ENCODE measurements at places on chromosomes 4 and X.

GRCh38 chr4:152146244-152146643 lies 385.4 kb upstream of the GATB start:
- DNase-seq: no peak

DNA sequence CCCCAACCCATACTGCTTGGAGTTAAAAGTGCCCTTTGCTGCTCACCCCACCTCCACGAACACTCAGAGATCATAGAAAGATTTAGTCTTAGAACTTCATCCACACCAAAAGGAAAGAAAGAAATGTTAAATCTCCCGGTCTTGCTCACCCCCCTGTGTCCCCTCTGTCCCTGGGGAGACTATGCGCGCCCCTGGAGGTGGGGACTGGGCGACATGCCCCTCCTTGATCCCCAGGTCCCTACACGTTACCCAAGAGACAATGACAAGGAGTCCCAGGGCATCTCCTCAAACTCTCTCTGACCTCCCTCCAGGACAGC lies 620 bp downstream of the ITM2A start:
- no peak for DNase-seq

DNA sequence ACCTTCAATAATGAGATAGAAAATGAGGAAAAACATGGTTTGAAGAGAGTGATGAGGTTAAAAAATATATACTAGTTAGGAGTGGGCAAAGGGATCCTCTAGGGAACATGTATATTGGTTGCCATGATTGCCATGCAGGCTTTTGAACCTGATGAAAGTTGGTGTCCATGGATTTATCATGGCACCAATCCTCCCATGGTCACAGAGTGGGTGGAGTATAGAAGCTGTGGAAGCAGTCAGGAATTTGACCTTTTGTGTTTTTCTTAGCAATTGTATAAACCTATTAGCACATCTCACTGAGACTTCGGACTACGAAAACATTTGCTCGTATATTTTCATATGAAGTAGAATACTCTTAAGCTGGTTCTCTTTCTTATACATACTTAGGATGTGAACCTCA lies 30.9 kb upstream of the SYTL5 start:
- DNase-seq: no peak

GRCh38 chr4:102263024-102263787 lies 82.1 kb downstream of the SLC39A8 start:
- DNase-seq: no peak

GRCh38 chr4:31160146-31160545 lies 440.0 kb downstream of the PCDH7 start:
- DNase-seq: no peak

GRCh38 chrX:97306771-97307470 lies 423.2 kb downstream of the RPA4 start:
- DNase-seq: no peak

DNA sequence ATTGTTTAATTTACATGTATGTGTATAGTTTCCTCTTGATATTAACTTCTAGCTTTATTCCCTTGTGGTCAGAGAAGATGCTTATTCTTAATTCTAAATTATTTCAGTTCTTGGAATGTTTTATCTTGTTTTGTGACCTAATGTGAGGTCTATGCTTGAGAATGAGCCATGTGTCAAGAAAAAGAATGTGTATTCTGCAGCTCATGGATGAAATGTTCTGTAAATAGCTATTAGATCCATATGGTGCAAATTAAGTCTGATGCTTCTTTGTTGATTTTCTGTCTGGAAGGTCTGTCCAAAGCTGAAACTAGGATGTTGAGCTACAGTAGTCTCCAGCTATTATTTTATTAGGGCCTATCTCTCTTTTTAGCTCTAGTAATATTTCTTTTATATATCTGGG lies 187.3 kb upstream of the RASGEF1B start:
- DNase-seq: no peak

- no peak for DNase-seq
Measured at GRCh38 chr4:33709247-33709646, 2535.1 kb downstream of the ARAP2 start.

GRCh38 chr4:139017861-139018260 lies 2.3 kb downstream of the NOCT start:
- DNase-seq: no peak

GRCh38 chr4:7134737-7135388 lies 57.5 kb upstream of the SORCS2 start:
- no peak for DNase-seq

- DNase-seq: no peak
Measured at GRCh38 chr4:94640151-94640550, 117.6 kb upstream of the BMPR1B start.

GRCh38 chr4:165345666-165346417 lies 18.4 kb downstream of the MSMO1 start:
- no peak for DNase-seq

DNA sequence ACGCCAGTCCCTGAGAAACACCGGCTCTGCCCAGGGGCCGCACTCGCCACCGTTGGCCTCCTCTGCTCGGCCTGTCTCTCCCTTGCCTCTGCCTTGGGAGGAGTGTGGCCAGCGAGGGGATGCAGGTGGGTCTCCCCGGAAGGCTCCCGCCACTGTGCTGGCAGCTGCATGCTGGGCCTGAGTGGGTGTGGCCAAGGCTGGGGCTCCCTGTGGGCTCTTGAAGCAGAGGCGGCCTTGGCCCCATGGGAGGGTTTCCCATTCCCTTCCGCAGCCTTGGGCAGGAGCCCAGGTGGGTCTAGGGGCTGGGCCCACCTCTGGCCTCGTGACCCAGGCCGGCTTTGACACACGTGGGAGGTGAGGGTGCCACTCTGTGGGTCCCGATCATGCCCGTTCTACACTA lies 19.1 kb downstream of the FGFRL1 start:
- DNase-seq: no peak

- DNase-seq: no peak
Measured at GRCh38 chr4:140080883-140081282, 73.1 kb downstream of the MAML3 start.

GRCh38 chr4:26127851-26128337 lies 192.9 kb upstream of the RBPJ start:
- no peak for DNase-seq

DNA sequence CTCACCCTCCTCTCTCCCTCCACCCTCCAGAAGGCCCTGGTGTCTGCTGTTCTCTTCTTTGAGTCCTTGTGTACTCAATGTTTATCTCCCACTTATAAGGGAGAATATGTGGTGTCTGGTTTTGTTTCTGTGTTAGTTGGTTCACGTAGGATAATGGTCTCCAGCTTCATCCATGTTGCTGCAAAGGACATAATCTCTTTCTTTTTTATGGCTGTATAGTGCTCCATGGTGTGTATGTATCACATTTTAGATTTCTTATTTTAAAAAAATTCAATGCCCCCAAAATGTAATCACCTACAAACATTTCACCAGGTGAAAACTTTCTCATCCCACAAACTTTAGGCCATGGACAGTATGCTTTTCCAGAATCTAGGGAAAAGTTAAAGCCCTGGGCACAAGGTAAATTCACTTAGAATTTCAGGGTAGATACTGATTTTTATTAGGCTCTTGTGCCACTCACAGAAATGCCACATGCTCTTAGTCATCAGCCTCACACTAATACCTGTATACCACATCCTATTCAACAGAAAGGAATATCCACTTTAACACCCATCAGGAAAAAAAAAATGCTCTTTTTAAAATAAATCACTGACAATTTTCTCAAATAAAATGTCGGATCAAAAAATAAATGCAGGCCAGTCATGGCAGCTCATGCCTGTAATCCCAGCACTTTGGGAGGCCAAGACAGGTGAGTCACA lies 104.8 kb upstream of the ENPP6 start:
- DNase-seq: no peak

DNA sequence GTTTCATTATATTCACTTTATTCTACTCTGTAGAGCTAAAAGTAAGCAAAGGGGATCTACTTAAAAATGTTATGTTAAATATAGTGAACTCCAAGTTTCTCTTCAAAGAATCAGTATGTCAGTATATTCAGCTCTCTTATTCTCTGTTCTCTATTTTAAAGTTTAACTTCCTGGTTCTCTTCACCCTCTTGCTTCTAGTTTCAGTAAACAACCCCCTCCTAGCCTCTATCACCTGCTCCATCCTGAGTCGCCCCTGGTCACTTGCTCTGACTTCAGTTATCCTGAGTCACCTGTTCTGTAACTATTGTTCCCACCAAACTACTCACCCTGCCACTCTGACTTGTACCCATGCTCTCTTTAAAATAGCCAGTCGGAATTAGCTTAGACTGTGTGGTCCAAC lies 180.9 kb upstream of the AADAT start:
- DNase-seq: no peak

GRCh38 chr4:140260227-140260626 lies 106.2 kb upstream of the MAML3 start:
- DNase-seq: no peak

GRCh38 chrX:23745786-23746185 lies 2.7 kb upstream of the ACOT9 start:
- DNase-seq: no peak

- no peak for DNase-seq
Measured at GRCh38 chr4:161208564-161208963, 955.2 kb downstream of the FSTL5 start.

GRCh38 chr4:122100508-122100907 lies 51.6 kb upstream of the BLTP1 start:
- DNase-seq: no peak

DNA sequence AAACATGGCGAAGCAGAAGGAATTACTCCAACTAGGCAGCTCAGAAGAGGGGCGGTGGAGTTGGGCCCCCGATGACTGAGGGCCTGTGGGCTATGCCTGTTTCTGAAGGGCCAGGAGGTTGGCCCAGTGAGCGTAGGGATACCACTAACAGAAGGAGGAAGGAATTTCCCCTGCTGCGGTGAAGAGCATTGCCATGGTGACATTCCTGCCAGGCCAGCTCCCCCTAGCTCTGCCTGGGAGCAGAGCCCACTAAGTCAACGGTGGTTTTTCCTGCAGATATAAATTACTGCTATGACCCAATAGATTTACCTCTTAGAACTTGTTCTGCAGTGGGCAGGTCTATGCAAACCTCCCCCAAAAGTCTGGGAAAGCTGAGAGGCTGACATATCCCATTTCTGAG lies 28.9 kb upstream of the HMX1 start:
- no peak for DNase-seq

DNA sequence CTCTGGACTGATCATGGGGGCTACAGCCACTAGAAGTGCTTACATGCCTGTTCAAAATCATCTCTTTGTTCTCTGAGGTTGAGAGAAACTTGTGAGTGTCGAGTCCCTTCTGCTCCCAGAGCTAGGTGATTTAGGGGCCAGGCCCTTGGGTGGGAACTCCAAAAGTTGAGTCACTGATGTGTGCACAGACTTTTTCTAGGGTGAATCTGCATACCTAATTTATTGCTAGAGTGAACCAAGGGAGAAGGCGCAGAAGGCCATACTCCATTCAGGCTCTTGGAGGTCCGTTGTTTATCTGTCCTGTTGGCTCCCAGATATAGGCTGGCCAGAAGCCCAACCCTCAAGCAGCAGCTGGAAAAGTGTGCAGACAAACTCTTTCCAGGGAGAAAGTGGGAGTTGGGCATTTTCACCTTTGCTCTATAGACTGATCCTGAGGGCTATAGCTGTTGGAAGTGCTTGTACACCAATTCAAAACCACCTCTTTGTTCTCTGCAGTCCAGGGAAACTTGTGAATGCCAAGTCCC lies 80.8 kb upstream of the ARX start:
- DNase-seq: no peak

DNA sequence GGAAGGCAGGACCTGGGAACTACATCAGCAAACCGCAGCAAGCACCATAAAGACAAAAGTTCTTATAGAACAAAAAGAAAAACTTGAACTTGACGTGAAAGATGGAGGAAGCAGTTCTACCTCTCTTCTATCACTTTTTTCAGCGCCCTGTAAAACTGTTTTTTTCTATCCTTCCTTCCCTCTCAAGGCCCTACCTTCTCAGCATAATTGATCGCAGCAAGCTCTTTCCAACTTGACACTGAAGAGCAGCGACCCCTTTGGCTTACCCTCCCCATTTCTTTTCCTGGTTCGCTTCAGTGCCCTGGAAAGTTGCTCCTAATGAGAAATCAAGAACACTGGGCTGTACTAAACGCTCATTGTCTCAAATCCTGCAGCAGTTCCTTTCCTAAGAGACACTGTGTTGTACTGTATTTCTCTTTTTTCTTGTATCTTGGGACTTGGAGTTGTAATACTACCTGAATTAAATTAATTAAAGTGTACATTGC lies 150.6 kb upstream of the SLC4A4 start:
- no peak for DNase-seq

GRCh38 chr4:57661517-57662090 lies 551.4 kb upstream of the IGFBP7 start:
- no peak for DNase-seq
